ENCODE measurements at places on chromosomes 5 and 9. TPM values are rescaled to one million over a fixed set of nuclear protein-coding genes. Genes with fewer than 3 reads are reported as not detected.

DNA sequence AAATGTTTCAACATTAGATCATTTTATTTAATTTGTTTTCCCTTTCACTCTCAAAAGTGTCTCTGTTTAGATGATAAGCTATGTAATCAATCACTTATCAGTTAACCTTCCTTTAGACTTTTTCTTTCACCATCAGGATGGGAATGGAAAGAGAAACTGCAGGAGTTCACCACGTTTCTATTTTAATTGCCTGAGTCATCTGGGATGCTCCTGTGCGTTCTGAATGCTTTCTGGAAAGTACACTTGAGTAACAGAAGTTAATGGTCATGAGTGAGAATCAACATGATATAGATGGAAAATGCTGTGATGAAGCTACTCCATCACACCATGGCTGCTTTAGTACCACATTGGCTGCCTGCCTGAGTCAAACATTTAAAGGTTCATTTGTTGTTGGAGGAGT, 783.3 kb upstream of the CDH9 start:
- DNase-seq = no peak

- no peak for DNase-seq
Measured at GRCh38 chr9:131029574-131029952, 20.6 kb downstream of the LAMC3 start.

DNA sequence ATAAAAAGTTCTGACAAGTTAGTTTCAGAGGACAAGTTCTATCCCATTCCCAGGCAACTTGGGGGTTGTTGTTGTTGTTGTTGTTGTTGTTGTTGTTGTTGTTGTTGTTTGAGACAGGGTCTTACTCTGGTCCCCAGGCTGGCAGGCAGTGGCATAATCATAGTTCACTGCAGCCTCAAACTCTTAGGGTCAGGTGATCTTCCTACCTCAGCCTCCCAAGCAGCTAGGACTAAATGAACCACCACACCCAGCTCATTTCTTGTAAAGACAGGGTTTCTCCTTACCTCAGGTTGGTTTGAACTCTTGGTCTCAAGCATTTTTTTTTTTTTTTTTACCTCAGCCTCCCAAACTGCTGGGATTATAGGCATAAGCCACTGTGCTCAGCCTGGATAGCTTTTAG, 15.3 kb downstream of the PPP1R2B start:
- no peak for DNase-seq

Gene TRIP13
- total RNA-seq = 20.1 TPM

- no peak for DNase-seq
Measured at GRCh38 chr5:155070781-155071180, 57.2 kb downstream of the KIF4B start.

GRCh38 chr9:13863112-13863511, 450.8 kb downstream of the NFIB start:
- no peak for DNase-seq

DNA sequence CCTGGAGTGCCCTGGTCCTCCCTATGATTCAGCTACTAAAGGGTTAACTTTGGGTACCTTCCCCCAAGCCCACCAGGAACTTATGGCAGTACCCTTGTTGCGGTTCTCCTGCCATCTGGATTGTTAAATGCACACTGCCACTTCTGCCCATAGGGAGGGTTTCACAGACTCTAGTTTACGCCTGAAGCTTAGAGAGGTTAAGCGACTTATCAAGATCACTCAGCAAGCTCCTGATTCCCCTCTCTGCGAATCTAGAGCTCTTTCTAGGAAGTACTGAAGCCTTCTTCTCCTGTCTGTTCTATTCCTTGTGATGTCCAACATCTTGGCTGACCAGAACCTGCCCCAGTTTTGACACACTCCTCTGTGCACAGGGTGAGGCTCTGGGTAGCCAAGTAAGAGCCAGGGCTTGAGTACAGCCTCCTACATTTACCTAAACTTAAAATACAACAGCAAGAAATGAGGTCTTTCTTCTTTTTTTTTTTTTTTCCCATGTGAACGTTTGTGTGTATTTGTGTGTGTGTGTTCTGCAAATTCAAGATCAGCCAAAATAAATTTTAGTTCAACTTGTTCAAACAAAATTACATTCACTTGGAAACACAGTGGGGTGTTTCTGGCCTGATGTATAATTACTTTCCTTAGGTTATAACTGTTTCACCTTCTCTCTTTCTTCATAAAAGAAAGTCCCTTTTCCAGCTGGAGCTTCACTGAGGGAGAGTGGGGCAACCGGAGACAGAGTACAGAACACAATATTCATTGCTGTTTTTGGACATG, 28.7 kb upstream of the KLF4 start:
- DNase-seq = no peak
